ENCODE measurements at places on chromosomes 2 and 18.
A peak's percentile ranks its signal among the peaks of the same experiment; 100 is the strongest.

- DNase-seq: no peak
Observed at GRCh38 chr2:46747297-46747818, 168.2 kb downstream of the MCFD2 start.

GRCh38 chr2:189411860-189412259 lies 29.4 kb upstream of the WDR75 start:
- peak; percentile 59 for DNase-seq

DNA sequence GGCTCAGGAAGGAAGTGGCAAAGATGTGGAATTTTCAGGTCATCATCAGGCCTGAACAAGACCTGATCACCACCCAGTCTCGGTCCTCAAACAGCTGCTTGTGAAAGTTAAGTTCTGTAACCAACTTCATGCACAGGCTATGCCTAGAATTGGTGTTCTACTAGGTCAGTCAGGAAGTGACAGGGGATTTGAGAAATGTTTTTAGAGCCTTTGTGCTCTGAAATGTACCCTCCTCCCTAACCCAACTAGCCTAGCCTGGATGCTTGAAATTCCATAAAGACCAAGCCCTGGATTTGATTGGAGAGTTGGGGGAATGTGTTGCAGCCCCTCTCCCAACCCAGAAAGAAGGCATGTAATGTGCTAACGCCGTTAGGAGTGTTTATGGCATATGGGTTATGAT lies 63.3 kb downstream of the TGOLN2 start:
- no peak for DNase-seq

GRCh38 chr18:2112435-2113045 lies 458.8 kb downstream of the METTL4 start:
- DNase-seq: no peak

GRCh38 chr2:144015655-144016245 lies 504.2 kb downstream of the ZEB2 start:
- DNase-seq: no peak

DNA sequence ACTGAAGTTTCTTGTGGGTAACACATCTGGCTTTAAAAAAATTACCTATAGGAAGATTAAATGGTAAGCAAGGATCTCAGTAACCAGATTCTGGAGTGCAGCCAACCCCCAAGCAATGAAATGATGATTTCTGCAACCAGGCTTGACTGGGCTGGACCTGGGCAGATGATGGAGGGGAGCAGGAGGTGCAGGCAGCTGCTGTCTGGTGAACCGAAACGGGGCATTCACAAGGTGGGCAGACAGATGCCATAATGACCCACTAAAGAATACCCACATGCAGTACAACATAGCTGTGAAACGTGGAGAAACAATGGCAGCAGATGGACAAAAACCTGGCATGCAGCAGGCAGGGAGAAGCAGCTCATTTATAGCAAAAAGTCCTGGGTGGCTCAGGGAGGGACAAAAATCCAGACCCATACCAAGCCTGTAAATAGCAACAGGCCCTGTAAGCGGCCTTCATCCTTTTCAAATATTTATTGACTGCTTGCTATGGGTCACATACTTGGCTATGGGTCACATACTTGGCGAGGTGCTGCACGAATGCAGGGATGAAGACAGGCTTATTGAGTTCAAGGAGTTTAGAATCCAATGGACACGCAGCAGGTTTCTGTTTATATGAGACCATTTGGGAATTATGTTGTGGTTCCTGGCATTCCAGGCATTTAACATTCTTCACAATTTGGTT lies 244.7 kb downstream of the HRH4 start:
- peak; percentile 26 for DNase-seq

DNA sequence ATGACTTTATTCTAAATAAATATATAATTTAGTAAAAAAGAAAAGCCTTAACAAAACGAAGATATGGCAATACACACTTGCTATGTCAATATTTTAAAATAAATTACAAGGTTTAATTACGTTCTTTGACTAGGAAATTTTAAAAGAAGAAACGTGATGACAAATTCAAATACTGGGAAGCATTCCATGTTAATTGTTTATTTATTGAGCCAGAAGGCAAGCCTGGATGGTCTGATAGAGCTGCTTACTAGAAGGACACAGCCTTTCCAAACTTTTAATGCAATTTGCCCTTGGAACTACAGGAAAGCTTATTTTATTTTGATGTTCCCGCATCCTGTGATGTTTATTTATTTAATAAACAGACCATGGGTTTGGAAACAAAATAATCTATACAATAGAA lies 33.4 kb upstream of the DSEL start:
- DNase-seq: no peak

GRCh38 chr2:189305291-189305943 lies 125.9 kb upstream of the COL5A2 start:
- no peak for DNase-seq

DNA sequence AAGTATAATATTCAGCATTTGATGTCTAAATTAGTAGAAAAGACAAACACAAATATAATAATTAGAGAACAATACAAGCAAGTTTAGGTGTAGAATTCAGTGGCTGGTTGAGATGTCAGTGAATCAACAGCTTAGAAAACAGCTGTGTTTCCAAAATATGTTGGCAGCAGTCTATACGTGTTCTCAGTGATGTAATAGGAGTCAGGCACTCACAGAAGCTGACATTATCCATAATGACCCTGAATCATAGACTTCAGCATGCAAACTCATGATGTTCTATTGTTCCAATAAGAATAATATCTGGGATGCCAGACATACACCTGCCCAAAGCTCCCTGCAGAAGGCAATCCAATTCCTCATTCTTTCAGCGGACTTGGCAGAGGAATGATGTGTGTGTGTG lies 164.7 kb downstream of the SLC8A1 start:
- DNase-seq: no peak

DNA sequence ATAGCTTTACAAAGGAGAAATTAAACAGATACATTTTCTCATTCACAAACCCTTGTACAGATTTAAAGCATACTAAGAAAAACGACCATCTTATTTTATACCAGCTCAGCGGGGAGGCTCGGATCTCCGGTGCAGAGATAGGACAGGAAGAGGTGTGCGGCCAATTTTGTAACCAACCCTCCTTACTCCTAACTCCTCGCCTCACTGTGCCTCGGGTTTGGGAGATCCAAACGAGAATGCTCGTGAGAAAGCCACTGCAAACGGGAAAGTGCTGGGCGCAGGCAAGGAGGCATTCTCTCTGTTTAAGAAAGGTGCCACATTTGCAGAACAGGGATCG lies 1.2 kb downstream of the KDSR start:
- DNase-seq: peak; percentile 25

DNA sequence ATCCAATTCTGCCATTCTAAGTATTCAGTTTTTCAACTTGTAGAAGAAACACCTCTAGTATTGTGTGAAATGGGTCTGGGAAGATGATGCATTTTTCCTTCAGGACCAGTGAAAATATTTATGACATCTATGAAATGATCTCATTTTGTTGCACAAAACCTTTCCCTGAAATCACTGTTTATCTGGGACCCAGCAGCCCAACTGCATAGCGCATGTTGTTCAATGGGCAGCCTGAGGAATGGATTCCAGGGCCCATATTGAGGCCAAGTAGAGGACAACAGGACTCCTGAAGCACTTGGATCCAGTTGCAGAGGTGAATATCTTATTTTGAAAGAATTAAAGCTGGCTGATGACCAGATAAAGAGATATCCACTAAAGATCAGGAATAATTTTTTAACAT lies 7.3 kb downstream of the RBMS1 start:
- no peak for DNase-seq

- no peak for DNase-seq
Observed at GRCh38 chr2:55929476-55929875, 5.9 kb upstream of the EFEMP1 start.

- no peak for DNase-seq
Observed at GRCh38 chr2:113226462-113226861, 52.3 kb downstream of the PAX8 start.

- DNase-seq: no peak
Observed at GRCh38 chr2:191578031-191578430, 99.9 kb upstream of the NABP1 start.

DNA sequence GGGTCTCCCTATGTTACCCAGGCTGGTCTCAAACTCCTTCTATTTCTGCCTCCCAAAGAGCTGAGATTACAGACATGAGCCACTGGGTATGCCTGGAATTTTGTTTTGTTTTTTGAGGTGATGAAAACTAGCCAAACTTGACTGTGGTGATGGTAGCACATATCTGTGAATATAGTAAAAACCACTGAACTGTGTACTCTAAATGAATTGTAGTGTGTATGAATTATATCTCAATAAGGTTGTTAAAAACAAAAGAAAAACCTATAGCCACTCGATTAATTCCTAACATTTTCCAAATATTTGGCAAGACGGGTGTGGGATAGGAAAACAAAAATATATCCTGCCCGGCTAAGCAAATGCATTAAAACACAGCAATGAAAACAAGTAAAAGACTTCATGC lies 1302.3 kb upstream of the CHAC2 start:
- no peak for DNase-seq

DNA sequence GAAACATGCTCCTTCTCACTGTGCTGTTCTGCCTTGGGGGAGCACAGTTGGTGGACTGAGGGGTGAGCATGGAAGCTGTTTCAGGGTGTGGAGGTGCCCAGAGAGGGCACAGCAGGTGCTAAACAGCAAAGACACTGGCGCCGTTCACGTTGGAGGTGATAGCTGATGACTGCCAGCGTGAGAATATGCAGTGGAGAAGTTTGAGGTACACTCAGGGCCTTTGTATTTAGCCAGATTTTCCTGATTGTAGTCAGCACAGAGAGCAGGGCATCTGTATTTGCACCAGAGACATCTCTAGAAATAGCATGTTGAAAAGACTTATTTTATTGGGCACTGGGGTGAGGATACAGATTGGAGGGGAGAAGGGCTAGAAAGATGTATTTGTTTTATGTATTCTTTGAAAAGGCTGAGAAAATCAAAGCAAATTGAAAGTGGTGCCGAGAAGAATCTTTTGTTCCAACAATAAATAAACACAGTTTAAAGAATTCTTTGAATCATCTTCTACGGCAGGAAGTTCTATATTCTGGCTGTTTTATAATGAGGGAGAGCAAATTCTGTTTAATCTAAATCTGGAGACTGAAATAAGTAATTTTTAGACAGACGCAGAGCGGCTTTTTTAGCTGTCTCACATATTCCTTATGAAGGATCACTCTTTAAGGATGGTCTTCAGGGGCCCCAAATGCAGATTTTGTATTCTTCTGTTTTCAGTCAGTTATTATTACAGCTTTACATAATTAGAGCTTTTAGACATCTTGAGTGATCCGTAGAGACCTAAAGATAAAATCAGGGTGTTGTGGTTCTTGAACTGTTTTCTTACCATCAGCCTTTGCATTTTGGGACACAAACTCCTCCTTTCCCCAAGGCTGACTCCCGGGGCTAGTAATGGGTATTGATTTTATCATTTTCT lies 7.1 kb downstream of the ZNF532 start:
- no peak for DNase-seq

GRCh38 chr2:134515137-134515536 lies 203.7 kb downstream of the TMEM163 start:
- no peak for DNase-seq

All from right hindlimb (tissue), 1 donor.